Right ventricle myocardium superior (tissue), 1 donor: ENCODE measurements at places on chromosomes 7 and 10. TPM values are rescaled to one million over a fixed set of nuclear protein-coding genes. Genes with fewer than 3 reads are reported as not detected.
A peak's percentile ranks its signal among the peaks of the same experiment; 100 is the strongest.

DNA sequence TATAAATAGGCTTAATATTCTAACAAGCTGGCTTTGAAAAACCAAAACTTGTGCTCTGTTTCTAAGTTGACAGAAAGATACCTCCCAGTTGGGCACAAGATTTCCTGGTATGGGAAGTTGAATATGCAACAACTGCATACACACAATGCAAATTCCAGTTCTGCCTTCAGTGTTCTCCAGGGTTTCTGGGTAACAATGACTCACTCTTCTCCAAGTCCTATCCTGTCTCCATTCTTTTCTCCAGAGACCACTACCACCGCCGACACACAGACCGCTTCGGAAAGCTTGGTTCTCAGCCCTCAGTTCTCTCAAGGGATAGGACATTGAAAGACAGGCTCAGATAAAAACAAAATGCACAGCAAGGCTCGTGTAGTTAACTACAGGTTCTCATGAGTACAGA is 12.2 kb downstream of the PDE1C start:
- DNase-seq: no peak

- DNase-seq: no peak
Observed at GRCh38 chr10:659688-660141, 29.8 kb downstream of the DIP2C start.

GRCh38 chr10:86968271-86968993 is at the start of gene ADIRF:
ADIRF (plus strand) TSS chr10:86968482; CDS start chr10:86968545, 63 bp downstream.
- DNase-seq: peak; percentile 82

GRCh38 chr10:78924319-78925003 is 144.3 kb upstream of the ZMIZ1 start:
- DNase-seq: no peak

DNA sequence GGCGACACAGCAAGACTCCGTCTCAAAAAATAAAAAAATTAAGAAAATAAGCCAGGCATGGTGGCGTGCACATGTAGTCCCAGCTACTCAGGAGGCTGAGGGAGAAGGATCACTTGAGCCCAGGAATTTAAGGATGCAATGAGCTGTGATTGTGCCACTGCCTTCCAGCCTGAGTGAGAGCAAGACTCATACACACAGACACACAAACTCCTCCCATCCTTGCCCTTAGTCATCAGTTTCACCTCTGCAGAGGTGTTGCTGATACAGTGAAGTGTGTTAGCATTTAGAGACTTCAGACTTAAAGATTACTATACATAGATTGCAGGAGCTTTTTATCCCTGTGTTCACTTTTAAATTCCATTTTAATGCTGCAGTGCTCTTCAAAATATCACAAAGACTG is 5.5 kb upstream of the H2AZ2 start:
- DNase-seq: no peak

DNA sequence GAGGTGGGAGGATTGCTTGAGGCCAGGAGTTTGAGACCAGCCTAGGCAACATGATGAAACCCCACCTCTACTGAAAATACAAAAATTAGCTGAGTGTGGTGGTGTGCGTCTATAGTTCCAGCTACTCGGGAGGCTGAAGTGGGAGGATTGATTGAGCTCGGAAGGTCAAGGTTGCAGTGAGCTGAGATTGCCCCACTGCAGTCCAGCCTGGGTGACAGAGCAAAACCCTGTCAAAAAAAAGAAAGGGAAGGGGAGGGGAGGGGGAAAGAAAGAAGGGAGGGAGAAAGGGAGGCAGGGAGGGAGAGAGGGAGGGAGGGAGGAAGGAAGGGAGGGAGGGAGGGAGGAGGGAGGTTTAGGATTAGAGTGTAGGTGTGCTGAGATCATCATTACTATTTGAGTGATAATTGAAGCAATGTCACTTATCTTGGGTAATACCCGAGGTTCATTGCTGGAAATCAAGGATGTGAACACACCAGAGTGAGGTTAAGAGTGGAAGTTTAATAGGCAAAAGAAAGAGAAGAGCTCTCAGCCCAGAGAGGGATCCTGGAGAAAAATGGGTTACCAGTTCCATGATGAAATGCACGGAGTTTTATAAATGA is 27.6 kb downstream of the VCL start:
- no peak for DNase-seq

The ZNF394 gene
- 15.8 TPM for total RNA-seq

The SPRN gene
- total RNA-seq: not detected

The SPDYE8 gene
- total RNA-seq: not detected

DNA sequence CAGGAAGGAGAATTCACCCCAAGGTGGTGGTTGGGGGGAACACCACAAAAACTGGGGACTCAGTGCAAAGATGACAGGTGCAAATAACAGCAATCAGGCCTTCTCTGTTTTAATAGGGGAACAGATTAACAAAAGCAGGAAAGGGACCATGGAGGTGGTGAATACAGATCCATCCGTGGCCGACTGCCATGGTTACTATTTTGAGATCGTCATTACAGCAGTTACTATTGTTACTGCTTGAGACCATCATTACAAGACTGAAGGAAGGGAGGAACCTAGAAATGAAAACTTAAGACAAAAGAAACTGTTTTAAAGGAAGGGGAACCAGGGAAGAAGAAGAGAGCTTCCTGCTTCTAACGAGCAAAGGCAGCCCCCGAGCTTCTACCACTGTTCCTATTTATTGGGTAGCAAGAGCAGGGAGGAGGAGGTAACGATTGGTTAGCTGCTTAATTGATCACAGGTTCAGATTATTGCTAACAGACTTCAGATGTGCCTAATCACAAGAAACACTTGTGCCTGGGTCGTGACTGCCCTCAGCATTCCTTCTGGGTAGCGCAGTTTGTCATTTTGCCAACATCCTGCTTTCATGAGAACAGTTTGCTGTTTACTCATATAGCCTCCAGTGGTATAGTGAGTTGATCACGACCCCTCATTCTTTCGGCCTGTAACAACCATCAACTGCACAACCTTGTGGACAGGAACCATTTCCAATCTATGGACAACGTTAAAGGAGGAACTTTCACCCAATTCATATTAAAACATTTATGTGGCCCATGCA is 216.3 kb downstream of the CHCHD3 start:
- no peak for DNase-seq

DNA sequence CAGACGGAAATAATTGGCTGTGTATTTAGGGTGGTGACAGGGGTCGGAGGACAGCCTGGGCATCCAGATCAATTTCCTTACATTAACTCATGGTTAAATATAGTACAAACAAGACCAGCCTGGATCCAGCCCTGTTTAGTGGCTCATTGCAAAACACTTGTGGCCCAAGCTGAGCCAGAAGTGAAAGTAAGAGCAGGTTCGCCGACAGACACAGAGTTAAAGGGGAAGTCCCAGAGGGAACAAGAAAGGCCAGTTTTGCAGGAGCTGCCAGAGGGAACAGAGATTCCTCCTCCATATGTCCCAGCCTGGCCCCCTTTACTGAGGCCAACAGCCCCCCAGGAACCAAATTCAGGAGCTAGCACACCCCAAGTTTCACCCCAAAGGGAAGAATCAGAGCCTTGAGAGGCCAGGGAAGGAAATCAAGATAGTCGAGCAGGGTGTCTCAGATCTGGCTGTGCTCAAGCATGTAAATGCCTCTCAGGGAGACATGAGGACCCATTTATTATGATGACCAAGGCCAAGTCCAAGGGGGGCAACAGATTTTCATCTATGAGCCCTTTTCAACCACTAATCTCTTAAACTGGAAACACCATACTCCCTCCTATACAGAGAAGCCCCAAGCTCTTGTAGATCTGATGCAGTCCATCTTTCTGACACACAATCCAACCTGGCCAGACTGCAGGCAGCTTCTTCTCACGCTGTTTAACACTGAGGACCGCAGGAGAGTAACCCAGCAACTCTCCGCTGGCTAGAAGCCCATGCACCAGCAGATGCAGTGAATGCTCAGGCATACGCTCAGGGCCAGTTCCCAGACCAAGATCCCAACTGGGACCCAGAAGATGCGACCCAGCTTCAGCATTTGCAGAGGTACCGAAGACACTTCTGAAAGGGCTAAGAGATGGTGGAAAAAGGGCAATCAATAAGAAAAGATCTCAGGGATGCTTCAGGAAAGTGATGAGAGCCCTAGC is 15.9 kb upstream of the ADCK2 start:
- no peak for DNase-seq

The CALHM1 gene
- total RNA-seq: not detected

- no peak for DNase-seq
Observed at GRCh38 chr10:75878586-75878985, 447.2 kb downstream of the LRMDA start.

- DNase-seq: no peak
Observed at GRCh38 chr7:15820319-15820718, 133.8 kb upstream of the MEOX2 start.

The POM121 gene
- 14.4 TPM for total RNA-seq

The BMPER gene
- total RNA-seq: 2.3 TPM

DNA sequence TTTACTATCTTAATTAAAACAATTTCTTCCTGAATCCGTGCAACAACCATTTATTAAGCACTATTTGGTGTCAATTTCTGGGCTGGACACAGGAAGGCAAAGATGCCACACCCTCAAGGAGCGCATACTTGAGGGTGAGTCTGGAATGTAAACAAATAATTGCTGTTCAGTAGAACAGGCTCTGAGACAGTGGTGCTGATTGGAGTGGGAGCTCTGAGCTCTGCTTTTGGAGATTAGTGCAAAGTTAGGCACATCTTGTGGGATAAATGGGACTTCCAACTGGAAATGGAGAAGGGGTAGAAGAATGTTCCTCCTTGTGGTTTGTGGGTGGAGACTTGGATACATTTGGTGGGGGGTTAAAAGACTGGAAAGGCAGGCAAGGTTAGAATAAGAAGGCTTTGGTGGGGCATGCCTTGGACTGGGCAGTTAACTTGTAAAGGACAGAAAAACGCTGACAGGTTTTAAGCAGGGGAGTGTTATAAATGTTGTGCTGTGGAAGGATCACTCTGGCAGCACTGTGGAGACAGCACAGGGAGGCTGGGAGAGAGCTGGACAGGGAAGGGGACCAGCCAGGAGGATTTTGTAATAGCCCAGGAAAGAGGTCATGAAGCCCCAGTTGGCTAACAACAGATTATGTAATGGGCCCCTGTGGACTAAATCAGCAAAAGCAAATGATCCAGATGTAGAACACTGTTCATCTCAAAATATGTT is 80.7 kb downstream of the ZNF365 start:
- peak; percentile 52 for DNase-seq

The SCRN1 gene
- 10.3 TPM for total RNA-seq

DNA sequence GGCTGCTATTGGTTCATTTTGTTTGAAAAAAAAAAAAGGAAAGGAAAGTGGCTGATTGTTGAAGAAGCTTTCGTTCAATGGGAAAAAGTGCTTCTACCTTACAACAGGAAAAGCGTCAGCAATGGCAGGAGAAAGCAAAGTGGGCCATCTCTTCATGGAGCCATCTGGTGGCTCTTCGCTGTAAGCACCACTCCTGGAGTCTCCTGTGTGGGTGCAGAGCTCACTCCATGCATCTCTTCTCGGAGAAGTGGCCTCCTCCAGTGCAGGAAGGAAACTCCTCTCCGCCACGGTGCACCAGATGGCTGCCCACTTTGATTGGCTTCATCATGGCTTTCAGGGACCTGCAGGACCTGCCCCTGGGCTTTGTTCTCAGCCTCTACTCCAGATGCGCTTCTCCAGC is 250.9 kb downstream of the PTEN start:
- peak; percentile 48 for DNase-seq

DNA sequence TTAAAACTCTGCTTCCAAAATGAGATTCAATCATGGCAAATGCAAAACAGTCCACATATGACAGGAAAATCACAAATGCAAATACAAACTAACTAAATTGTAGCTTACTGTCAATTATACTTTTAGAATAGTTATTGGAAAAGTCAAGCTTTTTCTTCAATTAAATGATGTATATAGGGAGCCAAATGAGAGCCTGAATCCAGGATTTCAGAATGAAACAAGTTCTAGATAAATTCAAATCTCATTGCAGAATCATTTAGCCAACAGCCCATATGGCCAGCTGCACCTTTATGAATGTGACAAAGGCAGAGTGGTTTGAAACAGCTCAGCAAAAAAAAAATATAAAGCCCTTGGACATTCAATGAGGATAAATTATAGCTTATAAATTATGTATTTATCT is 82.2 kb upstream of the SCIN start:
- no peak for DNase-seq

GRCh38 chr10:126702181-126702580 is 31.7 kb upstream of the C10orf90 start:
- DNase-seq: no peak

DNA sequence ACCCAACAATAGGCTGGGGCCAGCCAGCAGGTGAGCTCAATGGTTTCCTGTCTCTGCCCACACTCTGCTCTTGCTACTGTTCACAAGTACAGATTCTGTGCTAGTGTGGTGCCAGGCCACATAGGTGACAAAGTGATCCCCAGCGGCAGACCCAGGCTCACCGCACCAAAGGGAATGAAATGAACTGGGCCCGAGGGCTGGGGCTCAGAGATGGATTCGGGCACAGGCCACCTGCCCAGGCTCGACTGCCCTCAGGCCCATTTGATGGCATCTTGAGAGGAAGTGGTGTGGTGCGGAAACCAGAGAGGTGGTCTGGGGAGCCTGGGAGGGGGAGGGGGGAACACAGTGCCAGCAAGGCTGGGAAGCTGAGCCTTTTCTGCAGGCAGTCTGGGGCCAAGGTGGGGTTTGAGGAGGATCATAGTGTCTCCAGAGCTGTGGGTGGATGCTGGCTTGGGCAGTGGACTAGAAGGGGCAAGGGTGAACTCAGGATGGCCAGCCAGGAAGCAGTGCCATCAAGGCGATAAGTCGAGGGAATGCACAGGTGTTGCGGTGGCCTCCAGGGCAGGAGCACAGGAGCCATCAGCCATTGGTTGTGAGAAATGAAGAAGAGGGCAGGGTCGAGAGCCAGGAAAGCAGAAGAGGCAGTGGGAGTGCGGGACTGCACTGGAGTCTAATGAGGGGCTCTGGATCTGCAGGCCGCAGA is 85.2 kb downstream of the ARHGAP22 start:
- DNase-seq: no peak

DNA sequence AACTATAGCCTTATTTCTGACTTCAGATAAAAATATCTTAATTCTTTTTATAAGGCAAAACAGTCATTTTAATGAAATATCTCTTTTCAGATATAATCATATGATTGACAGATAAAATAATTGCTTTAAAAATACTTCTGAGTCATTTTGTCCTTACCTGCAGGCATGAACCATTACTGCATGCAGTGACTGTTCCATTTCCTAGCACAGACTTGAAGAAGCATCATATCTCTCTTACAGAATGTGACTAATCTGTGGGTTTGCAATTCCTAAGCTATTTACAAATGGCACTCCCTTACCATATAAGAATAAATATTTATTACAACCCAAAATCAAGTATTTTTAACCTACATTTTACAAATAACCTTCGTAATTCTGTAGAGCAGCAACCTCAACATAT is 120.7 kb downstream of the SRPK2 start:
- no peak for DNase-seq

The TMEM26 gene
- total RNA-seq: 0.54 TPM

GRCh38 chr10:22379059-22379458 is 33.8 kb downstream of the SPAG6 start:
- no peak for DNase-seq
